ENCODE measurements at places on chromosomes 12 and 14.

GRCh38 chr14:96576937-96577336, 74.8 kb downstream of the PAPOLA start:
- DNase-seq, result no peak

- no peak for DNase-seq
Observed at GRCh38 chr14:49951691-49952345, 58.9 kb downstream of the ARF6 start.

- DNase-seq, result no peak
Observed at GRCh38 chr14:39243831-39244230, 10.1 kb downstream of the MIA2 start.

DNA sequence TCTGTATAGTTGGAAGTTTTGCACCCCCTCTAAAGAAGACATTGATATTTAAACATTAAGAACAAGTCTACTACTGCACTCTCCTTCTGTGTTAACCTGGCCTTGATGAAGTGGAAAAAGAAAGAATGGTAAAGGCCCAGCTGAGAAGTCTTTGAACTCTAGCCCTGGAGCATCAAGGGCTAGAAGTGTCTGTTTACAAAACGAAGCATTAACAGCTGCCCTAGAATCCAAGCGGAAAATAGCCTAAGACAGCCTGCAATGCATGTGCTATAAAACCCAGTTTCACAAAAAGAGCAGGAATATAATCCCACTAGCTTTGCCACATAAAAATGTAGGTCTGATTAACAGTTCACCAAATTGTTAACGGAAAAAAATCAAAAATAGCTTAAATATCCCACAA, 60.5 kb downstream of the NUMB start:
- DNase-seq, result no peak

DNA sequence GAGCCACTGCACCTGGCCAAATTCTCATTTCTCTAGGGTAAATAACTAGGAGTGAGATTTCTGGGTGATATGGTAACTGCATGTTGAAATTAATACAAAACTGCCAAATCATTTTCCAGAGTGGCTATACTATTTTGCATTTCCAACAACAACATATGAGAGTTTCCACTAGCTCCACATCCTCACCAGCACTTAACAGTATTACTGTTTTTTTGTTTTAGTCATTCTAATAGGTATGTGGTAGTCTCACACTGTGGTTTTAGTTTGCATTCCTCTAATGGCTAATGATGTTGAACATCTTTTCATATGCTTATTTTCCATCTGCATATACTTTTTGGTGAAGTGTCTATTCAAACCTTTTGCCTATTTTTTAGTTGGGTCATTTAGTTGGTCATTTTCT, 5.8 kb upstream of the ZFP36L1 start:
- no peak for DNase-seq

DNA sequence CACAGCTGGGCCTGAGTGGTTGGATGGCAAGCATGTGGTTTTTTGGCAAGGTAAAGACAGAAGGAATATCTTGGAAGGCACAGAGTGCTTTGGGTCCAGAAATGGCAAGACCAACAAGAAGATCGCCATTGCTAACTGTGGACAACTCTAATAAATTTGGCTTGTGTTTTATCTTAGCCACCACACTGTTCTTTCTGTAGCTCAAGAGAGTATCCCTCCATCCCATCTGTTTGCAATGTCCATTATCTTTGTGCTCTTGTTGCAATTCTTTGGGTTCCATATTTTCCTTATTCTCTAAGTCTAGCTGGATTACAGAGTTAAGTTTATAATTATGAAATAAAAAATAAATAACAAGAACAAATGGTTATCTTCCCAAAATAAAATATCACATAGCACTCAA, 6.7 kb upstream of the DAAM1 start:
- DNase-seq, result no peak

- no peak for DNase-seq
Observed at GRCh38 chr12:120678572-120678971, 8.4 kb upstream of the MLEC start.

- no peak for DNase-seq
Observed at GRCh38 chr12:94649349-94650142, 811 bp downstream of the TMCC3 start.

All from esophagus squamous epithelium (tissue), 5 donors.